ENCODE measurements at places on chromosomes 6 and 20. TPM values are rescaled to one million over a fixed set of nuclear protein-coding genes. Genes with fewer than 3 reads are reported as not detected.

CTCFL gene
- total RNA-seq = not detected

DNA sequence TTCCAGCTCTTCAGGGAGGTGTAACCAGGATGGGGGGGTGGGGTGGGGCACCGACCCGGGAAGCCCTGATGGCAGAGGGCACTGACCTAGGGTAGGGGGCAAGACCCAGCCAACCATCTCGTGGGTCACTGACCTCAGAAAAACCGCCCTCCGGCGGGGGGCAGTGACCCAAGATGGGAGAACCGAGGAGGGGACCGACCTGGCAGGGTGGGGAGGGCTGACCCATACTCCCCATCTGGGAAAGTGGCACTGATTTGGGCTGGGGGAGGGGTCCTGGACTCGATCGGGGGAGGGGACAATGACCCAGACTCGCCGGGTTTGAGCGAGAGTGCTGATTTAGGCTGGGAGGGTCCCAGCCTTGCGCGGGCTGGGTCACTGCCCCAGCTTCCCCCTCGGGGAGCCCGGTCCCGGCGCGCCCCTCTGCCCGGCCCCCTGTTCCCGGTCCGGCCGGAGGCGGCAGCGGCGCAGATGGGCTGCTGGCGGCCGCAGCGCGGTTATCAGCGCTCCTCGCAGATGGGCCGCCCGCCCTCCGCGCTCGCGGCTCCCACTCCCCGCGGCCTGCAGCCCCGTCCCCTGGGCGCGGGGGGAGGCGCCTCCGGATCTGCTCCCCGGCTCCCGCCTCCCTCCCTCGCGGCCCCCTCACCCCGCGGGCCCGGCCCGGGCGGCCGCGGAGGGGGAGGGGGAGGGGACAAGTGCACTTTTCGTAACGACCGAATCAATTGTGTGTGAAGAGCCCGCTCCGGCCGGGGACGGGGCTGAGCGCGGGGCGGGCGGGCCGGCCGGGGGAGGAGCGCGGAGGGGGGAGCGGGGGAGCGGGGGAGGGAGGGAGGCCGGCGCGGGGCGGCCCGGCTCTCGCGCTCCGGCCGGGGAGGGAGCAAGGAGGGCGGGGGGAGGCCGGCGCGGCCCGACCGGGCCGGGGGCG lies 2.2 kb downstream of the NOL4L start:
- DNase-seq = peak; percentile 53

- DNase-seq = no peak
Observed at GRCh38 chr6:56909115-56909907, 45.6 kb upstream of the BEND6 start.

- no peak for DNase-seq
Observed at GRCh38 chr6:169618526-169619490, 83.0 kb downstream of the WDR27 start.

DNA sequence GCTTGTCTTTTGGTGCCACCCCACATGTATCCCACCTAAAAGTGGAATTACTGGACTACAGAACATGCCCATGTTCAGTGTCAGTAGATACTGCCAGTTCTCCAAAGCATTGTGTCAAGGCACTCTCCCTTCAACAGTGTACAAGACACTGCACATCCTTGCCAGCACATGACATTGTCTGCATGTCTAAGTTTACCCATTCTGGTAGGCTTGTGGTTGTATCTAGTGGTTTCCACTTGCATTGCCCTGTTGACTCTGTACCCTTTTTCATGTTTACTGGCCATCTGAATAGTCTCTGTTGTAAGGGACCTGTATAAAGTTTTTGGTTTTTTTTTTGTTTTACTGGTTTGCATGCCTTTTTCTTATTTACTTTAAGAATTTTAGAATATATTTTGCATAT lies 222.4 kb upstream of the CNR1 start:
- DNase-seq = no peak

- no peak for DNase-seq
Observed at GRCh38 chr20:5153612-5154542, 27.1 kb downstream of the CDS2 start.

BAK1 gene
- total RNA-seq = 23.1 TPM

GRCh38 chr20:36004045-36004444 lies 35.7 kb downstream of the CNBD2 start:
- no peak for DNase-seq

- no peak for DNase-seq
Observed at GRCh38 chr6:167275436-167275835, 15.7 kb upstream of the UNC93A start.

All from left ventricle myocardium superior (tissue), 1 donor.